ENCODE measurements at places on chromosomes 7 and 10.

DNA sequence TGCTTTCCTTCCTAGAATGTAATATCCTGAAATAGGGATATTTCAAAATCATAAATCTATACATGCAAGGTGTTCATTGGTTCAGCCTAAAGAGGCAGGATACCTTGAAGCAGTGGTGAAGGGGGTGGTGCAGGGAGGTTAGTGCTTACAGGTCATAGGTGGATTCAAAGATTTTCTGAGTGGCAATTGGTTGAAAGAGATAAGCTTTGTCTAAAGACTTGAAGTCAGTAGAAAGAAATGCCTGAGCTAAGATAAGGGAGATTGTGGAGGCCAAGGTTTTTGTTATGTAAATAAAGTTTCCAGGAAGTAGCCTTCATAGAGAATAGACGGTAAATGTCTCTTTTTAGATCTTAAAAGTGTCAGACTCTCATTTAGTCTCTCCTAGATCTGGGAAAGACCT is 741.2 kb upstream of the ZWINT start:
- DNase-seq, result no peak

- no peak for DNase-seq
Measured at GRCh38 chr7:158361326-158361946, 226.2 kb downstream of the PTPRN2 start.

GRCh38 chr7:116455009-116455408 is 44.5 kb upstream of the CAV2 start:
- DNase-seq, result no peak

GRCh38 chr10:125691160-125691981 is 8.4 kb upstream of the TEX36 start:
- no peak for DNase-seq

DNA sequence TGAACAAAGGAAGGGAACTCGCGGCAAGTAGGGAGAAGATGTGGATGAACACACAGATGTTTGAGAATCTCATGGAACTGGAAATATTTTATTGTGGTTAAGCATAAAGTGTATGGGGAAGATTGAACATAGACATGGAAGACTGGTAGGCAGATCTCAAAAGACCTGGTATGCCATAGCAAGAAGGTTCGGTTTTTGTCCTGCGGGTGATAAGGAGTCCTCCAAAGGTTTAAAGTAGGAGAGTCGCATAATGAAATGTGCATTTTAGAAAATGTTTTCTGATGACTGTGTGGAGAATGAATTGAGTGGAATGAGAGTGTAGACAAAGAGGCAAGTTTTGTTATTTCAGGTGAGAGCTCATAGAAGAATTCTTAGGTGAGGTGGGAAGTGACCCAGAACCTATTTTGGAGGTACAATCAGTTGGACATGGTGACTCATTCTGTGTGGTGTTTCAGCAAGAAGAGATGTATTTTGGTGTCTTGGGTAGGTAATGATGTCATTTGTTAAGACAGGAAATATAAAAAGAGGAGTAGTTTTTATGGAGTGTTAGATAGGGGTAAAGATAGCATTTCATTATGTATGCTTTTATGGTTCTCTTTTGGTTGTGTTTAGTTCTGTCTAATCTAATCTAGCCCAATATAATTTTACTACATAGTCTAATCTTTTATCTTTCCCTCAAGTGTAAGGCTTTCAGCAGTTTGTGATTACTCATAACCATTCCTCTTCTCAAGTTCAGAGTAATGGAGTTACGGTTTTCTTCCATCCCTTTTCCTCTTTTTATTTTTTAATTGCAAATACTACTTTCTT is 239.2 kb downstream of the EXOC4 start:
- DNase-seq, result no peak

DNA sequence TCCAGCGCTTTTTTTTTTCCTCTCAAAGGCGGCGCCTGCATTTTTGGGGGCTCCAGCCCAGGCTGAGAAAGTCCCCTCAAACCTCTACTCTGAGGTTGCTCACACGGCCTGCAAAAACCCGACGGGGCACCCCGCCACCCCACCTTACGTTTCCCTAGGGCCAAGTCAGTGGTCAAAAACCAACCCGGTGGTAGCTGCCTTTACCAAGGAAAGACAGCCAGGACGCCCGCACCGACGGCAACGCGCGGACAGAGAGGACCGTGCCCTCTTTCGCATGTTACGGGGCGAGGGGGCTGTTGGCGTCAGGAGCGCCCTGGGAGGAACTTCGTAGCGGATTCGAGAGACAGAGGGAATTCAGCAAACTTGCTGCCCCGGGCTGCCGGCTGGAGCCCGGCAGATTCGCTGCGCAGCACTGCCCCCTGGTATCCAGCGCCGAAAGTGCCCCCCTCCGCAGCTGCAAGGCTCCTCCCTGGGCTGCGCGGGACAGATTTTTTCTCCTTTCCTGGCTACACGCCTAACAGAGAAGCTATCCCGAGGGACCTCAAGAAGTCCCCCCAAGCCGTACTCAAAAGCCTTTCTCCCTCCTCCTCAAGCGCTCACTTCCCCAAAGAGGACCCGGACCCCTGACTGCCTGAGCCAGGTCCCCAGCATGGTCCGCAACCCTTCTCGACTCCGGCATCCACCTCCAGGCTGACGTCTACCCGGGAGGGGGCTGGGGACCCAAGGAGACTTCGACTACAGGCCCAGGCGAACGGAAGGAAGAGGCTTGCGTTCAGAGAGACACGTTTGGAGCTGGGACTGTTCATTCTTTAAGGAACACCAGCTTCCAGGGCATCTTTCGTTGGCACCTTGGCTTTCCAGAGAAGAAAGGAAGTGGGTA is 27.7 kb upstream of the VAX1 start:
- DNase-seq, result no peak

GRCh38 chr10:14821635-14822375 is 16.0 kb downstream of the CDNF start:
- DNase-seq, result no peak

DNA sequence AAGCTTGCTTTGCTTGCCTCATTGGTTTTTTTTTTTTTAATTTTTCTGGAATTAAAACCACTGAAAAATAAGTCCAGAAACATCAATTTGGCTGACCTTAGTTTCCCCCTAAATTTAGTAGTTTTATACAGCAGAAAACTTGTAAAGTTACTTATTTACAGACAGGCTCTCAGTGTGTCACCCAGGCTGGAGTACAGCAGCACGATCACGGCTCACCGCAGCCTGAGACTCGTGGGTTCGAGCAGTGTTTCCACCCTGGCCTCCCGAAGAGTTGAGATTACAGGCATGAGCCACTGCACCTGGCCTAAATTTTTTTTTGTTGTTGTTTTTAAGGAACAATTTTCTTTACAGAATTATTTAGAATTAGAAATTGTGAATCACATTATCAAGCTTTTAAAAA is 250.5 kb downstream of the SDK1 start:
- no peak for DNase-seq

GRCh38 chr10:104368381-104368780 is 14.7 kb downstream of the CFAP58 start:
- no peak for DNase-seq

- DNase-seq, result no peak
Measured at GRCh38 chr10:69774596-69774995, 27.1 kb upstream of the COL13A1 start.

DNA sequence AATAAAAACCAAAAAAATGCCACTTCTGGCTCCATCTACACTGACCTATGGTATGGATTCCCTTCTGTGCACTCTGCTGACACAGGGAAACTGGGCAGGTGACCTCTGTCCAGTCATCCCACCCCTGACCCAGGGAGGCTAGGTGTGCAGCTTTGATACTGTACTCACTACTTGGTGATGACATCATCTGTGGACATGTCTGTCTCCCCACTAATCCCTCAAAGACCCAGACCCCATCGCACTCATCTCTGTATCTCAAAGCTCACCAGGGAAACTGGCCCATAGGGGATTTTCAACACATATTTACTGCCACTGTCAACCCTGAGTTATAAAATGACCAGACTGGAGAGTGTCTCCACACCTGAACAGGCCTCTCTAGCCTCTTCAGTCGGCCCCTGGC is 10.6 kb downstream of the SGMS1 start:
- DNase-seq, result no peak

GRCh38 chr10:46035923-46036849 is 5.8 kb upstream of the NCOA4 start:
- DNase-seq, result no peak

- no peak for DNase-seq
Measured at GRCh38 chr7:121157885-121158590, 169.5 kb downstream of the CPED1 start.

Data from CD4-positive, alpha-beta memory T cell (primary cell).